D341Med (cell line): ENCODE measurements at places on chromosomes 6 and 20.

DNA sequence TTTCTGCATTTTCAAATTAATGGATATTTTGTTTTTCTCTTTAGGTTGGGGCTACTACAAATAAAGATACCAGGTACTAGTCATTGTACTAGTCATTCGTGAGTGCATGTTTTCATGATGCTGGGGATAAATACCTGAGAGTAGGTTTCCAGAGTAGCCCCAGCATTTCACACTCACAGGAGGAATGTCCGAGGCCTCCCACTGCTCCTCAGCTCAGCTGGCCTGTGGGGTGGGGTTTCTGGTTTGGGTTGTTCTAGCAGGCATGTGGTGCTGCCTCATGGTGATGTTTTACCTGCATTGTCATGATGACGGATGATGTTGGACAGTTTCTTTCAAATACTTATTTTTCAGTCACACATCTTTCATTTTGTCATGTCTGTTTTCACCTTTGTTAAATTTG is 144.5 kb downstream of the SMOC2 start:
- DNase-seq, result no peak

DNA sequence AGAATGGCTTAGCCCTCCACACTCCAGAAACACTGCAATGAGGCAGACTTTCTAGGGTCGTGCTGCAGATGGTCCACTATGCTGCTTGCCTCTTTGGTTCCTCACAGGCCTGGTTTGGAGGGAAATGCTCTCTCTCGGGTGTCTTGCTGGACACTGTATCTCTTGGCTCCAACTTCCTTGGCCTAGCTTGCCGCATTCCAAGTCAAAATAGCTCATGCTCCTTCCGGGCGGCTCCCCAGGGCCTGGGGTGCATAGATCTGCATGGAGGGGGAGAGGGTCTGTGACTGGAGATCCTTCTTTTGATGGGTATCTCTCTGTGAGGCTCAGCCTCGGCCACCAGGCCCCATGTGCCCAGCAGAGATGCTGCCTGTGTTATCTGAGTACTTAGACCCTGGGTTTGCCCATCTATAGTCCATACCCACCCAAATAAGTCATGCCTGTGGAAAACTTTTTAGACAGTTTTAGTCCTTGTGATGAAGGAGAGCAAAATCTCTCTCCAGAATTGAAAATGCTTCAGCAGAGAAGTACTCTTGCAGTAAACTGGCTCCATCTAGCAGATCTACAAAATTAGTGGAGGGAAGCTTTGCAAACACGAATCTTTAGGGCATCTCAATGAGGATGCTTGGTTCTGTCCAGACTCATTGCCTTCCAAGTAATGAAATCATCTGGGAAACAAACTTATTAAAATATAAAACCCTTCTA is 264.1 kb upstream of the RIN2 start:
- DNase-seq, result no peak

DNA sequence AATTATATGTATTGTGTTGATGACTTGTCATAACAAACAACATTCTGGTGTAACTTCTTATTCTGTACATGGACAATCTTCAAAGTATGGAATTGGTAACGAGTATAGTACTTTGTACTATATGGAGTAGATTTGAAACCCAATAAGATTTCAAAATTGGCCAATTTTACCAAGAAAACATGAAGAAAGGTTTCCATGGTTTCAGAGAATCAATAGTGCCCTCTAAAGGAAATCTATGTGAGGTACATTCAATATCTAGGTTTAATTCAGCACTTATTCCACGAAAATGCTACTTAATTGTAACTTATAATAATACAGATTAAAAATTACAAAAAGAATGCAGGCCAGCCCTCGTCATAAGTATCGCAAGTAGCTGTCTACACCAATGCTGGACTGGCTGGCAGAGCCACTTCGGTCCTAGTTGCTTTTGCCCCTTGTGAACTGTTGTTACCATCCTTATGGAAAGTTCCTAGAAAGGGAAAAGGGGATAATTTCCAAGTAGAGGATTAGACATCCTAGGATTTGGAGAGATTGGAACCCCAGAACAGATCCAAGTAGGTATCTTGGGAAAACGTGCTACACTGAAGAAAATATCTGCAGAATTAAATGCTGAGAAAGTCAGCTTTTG is 70.9 kb downstream of the LCA5 start:
- no peak for DNase-seq

DNA sequence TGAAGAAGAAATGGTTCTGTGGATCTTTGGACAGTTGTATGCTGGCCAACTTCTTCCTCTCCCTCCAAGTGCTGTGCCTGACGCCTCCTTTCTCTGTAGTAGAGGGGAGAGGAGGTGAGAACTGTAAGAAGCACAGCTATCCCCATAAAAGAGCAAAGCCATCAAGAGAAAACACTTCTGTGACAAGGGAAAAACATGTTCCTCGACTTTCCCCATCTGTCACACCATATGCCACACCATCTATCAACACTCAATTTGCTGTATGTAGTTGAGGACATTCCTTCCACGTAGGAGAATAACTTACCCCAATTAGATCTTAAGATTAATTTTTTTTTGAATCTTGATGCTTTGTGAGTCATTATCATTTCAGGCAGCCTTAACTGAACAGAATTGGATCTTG is 156.2 kb upstream of the PLCB4 start:
- DNase-seq, result no peak

GRCh38 chr6:43089874-43090558 is 13.9 kb downstream of the PTK7 start:
- DNase-seq, result no peak

DNA sequence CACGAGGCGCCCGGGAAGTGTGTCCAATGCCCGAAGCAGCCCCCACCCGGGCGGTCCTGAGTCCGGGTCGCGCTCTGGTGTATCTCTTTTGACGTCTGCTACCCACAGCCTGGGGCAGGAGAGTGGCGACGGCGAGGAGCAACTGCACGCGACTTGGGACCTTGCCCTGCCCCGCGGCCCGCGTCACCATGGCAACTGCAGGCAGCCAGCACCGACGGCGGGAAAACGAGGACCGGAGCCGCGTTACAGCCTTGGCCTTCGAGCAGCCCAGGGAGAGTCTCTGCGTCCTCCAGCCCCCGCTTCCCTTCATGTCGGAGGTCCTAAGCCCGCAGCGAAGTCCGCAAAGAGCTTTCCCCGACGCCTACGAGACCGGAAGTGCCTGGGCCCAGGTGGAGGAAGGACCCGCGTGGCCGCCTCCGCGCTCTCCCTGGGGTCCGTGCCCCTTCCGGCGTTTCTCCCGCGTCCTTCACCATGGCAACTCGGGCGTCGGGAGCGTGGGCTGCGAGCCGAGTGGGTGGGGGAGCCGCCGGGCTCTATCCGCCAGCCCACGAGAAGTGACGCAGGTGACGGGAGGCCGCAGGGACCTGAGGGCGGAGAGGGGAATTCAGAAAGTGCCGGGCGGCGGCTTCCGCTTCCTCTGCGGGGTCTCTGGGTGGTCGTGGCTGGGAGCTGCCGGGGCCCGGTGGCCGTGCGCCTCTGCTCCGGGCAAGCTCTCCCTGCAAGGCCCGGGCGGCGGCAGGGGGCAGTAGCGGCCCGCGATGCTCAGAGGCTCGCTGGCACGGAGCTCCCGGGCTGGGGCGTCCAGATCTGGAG is 88.6 kb upstream of the TGM3 start:
- peak; percentile 92 for DNase-seq

DNA sequence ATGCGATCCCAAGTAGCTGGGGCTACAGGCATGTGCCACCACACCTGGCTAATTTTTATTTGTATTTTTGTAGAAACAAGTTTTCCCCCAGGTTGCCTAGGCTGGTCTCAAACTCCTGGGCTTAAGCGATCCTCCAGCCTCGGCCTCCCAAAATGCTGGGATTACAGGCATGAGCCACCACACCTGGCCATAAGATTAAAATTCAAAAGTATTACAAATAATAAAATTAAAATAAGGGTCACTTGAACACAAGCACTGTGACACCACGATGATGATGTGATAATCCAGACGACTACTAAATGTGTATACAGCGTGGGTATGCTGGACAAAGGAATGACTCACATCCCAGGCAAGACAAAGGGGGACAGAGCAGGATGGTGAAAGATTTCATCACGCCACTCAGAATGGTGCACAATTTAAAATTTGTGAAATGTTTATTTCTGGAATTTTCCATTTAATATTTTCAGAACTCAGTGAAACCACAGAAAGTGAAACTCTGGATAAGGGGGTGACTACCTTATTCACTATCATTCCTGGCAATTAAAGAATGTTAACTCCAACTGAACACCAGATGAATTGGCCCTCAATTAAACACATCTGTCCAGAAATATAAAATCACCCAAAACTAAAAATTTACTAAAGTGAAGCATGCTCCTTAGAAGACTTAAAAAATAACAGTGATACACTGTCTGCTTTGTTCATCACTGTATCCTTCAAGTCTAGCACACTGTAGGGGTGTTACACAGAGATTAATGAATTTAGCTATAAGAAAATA is 13.1 kb downstream of the B4GALT5 start:
- no peak for DNase-seq
